Activated CD4-positive, CD25-positive, alpha-beta regulatory T cell (primary cell): ENCODE measurements at places on chromosomes 7 and 10.

DNA sequence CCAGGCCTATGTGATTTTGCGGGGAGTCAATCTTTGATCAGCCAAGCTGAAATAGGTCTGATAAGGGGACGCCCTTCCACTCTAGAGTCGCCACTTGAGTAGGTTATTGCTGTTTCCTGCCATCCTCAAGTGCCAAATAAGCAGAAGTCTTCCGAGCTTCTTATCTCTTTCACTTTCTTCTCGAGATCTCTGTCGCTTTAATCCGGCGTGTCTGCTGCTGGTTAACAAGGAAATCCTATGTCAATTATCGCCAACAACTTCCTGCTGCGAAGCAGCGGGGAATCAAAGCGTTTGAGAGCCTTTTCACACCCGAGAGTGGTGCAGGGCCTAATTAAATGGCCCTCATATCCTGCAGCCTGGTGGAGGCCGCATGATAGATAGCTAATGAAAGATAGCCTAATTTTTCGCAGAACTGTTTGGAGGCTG, 215.9 kb downstream of the RAB11FIP2 start:
- no peak for DNase-seq

DNA sequence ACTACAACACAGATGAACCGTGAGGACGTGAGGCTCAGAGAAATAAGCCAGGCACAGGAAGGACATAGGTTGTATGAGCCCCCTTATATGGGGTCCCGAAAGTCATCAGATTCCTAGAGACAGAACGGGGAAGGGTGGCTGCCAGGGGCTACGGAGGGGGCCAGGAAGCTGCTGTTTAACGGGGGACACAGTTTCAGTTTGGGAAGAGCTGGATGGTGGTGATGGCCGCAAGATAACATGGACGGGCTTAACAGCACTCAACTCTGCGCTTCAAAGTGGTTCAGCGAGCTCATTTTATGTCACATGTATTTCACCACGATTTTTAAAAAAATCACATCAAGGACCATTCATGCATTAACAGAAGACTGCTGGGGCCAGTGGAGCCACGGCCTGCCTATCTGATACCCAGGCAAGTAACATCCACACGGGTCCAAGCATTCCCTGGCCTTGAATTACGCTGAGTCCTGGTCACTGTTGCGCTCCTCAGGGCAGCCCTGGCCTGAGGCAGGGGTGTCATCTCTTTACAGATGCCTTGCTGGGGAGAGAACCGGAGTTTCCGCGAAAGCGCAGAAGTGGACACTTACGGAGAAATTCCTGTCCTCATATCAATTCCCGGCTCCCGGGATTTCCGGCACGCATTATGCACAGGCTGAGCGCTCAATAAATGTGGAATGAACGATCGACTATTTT, 1.5 kb downstream of the CARD11 start:
- DNase-seq, result no peak

DNA sequence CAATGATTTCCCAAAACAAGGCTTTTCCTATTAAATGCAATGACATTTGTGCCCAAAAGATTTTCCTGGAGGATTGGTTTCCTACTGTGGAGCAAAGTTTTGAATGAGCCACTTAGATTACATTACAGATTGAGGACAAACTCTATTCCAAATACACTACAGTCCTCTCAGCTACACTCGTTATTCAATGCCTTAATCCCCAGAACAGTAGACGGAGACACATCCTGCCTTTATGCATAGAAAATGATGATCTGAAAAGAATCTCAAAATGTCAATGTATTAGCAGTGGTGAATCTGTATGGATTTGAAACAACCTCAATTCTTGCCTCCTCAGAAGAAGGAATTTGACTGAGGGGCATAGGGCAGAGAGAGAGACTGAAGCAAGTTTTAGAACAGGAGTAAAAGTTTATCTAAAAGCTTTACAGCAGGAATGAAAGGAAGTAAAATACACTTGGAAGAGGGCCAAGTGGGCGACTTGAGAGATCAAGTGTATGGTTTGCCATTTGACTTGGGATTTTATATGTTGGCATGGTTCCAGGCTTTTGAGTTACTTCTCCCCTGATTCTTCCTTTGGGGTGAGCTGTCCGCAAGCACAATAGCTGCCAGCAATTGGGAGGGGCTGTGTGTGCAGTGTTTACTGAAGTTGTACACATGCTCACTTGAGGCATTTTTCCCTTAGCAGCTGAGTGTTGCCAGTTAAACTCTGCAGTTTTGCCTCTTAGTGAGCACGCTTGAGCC, 891.9 kb upstream of the MBL2 start:
- DNase-seq, result no peak

GRCh38 chr10:131936736-131937135, 35.9 kb downstream of the PPP2R2D start:
- DNase-seq, result no peak

DNA sequence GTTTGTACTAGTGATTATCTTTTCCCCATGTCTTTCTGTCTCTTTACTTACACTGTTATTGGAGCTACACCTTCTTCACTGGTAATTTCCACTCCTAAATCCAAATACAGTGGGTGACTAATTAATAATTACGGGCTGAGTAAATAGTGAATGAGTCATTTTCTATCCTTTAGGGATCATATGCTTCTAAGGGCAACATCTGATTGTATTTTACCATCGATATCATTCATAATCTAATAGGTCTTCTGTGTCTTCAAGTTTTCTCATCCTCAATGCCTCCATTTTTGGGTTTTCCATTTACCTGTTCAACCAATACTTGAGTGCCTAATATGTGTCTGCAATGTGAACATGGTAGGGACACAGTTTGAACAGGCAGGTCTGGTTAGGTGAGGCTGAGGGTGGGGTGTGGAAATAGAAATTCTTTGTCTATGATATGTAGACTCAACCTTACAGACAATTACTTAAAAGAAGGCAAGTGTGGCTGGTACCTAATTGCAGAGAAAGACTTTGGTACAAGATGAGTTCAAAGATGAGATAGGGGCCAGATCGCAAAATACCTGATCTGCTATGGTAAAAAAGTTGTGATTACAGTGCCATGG, 5.9 kb upstream of the DHX32 start:
- no peak for DNase-seq

- DNase-seq, result no peak
Observed at GRCh38 chr10:13105184-13105583, 5.2 kb downstream of the OPTN start.

GRCh38 chr7:25168145-25168544, 43.1 kb upstream of the CYCS start:
- DNase-seq, result no peak

- DNase-seq, result no peak
Observed at GRCh38 chr7:50268223-50268622, 36.3 kb upstream of the IKZF1 start.

- no peak for DNase-seq
Observed at GRCh38 chr7:55794527-55794926, 68.0 kb downstream of the SEPTIN14 start.
